Inflammatory macrophage treated with lipopolysaccharide for 1 hour (primary cell): ENCODE measurements at places on chromosomes 5 and 9.

- no peak for DNase-seq
Observed at GRCh38 chr9:133415170-133415569, 2.6 kb downstream of the REXO4 start.

- DNase-seq, result no peak
Observed at GRCh38 chr5:129096382-129096991, 1.9 kb downstream of the ISOC1 start.

DNA sequence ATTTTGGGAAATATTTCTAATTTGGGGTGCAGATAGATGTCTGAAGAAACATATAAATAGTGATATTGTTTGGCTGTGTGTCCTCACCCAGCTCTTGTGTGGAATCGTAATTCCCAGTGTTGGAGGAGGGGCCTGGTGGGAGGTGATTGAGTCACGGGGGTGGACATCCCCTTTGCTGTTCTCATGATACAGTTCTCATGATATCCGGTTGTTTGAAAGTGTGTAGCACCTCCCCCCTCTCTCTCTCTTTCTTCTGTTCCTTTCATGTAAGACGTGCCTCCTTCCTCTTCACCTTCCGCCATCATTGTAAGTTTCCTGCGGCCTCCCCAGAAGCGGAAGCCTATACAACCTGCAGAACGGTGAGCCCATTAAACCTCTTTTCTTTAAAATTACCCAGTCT, 11.4 kb upstream of the ADAMTS16 start:
- no peak for DNase-seq

- no peak for DNase-seq
Observed at GRCh38 chr9:32854271-32854670, 70.9 kb downstream of the TMEM215 start.

DNA sequence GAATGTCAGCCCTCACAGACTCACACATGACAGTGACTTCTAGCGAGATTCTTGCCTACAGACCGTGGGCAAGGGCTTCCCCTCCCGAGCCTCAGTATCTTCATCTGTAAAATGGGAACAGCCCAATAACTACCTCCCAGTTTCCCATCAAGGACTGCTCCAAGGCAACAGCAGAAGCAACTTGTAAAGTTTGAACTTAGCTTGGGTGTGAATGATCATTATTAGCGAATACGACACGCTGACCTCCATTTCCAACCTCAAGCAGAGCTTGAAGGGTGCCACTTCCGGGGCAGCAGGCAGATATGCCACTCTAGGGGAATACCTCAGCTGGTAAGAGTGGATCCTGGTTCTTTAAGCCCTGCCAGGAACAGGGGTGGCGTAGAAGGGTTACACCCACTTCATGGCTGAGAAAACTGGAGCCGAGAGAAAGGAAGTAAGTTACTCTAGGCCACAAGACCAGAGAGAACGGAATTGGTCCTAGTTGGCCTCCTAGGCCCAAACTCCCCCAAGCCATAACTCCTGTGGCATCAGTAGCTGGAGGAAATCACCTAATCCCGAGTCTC, 2.0 kb downstream of the RNF44 start:
- peak; percentile 82 for DNase-seq

DNA sequence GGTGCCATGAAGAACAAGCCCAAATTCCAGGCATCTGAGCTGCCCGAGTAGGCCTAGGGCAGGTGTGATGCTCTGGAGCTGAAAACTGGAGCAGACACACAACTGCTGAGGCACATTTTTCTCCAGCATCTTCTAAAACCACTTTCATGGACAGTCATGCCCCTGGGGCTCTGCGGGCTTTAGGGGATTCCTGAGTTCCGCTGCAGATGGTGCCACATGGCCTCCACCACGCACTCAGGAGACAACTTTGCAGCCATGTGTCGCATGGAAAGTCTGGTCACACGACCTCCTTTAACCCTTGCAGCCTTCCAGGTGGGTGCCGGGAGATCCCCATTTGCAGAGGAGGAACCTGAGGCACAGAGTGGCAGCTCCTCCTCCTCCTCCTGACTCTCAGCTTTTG, 112.8 kb upstream of the SARDH start:
- DNase-seq, result no peak

- DNase-seq, result no peak
Observed at GRCh38 chr5:176540956-176541337, 3.7 kb upstream of the RNF44 start.

GRCh38 chr5:73495772-73496335, 2.4 kb upstream of the BTF3 start:
- no peak for DNase-seq

- DNase-seq, result no peak
Observed at GRCh38 chr9:26166537-26166936, 488.3 kb upstream of the TUSC1 start.

DNA sequence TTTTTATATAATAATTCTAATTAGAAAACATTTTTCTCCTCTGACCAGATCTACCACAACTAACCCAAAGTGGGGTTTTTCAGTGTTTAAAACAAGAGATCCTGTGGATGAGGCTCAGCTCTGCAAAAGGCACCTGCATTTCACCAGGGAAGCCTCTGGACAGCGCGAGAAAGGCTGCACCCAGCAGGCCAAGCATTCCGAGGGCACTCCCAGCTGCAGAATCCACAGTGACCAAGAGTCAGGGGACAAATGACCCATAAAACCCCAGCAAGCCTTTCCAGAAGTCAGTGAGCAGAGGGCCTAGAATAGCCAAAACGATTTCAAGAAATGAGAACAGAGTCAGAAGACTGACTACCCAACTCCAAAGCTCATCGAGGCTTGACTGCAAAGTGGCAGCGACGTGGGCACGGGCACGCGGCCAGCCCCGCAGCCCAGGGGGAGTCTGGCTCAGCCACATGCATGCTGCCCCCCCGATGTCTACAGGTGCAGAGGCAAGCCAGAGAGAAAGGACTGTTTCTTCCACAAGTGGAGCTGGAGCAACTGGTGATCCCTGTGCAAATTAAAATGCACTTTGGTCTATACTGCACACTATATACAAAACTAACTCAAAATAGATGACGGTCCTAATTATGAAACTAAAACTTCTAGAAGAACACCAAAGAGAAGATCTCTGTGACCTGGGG, 26.2 kb downstream of the TPPP start:
- DNase-seq, result no peak

DNA sequence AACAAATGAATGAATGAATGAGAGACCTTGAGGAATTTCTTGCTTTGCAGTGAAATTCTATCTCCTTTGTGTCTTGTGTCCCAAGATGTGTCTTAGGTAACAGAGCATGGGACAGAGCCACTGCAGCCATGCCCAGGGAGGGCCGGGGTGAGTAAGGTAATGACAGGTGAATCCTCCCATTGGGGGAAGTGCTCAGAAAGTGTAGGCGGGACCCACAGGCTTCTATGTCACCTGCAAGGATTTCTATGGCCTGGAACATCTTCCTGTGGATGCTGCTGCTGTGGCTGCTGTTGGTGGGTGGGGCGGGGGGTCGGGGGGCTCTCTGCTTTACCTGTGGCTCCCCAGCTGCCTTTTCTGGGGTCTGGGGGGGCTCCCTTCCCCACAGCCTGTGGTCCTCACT, 133.6 kb upstream of the IER5L start:
- DNase-seq, result no peak

DNA sequence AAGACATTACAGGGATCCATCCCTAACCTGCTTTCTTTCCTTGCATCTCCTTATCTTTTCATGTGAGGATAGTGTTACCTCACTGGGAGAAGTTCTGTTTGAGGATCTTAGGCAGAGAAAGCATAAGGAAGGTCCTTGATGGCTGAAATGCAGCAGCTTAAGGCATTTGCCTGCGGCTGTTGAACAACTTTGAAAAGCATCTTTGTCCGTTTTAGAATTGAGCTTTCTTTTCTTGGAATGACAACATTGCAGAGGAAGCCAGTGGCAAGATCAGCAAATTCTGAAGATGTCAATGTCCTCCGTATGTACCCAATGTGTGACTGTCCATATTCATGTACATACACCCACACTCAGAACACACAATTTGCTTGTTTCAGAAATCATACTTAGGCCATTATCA, 436.2 kb downstream of the GABRG2 start:
- no peak for DNase-seq

DNA sequence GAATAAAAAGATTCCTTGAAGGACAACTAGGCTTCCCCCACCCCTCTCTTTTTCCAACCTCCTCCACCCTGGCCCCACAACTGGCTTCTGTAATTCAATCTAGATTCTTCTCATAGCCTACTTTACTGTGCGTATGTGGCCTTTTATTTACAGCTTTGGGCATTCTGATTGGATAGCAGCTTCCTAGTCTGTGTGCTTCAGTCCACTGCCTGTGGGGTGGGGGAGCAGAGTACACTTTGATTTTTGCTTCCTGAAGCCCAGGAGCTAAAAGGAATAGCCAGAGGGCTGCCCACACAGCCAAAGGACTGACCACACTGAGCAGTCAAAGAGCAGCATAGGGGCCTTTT, 30.4 kb downstream of the RUSC2 start:
- DNase-seq, result no peak

- DNase-seq, result no peak
Observed at GRCh38 chr5:98977723-98978122, 48.9 kb upstream of the CHD1 start.

DNA sequence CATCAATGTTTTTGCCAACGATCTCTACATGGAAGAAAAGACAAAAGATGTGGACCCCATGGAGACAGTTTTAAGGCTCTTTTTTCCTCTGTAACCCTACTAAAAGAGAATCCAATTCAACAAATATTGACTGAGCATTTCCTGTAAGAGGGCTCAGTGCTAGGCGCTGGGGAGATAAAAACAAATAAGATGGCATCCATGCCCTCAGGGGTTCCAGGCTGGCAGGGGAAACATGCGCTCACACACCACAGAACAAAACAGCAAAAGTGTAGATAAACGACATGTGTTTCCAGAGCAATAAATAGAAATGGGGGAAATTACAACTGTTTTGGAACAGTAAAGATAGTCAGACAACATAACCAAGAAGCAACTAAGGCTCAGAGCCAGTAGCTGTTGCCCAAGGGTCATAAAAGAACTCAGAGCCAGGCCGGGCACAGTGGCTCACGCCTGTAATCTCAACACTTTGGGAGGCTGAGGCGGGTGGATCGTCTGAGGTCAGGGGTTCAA, 25.2 kb downstream of the ZNF608 start:
- no peak for DNase-seq

GRCh38 chr9:94525396-94526035, 29.4 kb upstream of the PCAT7 start:
- DNase-seq, result no peak

DNA sequence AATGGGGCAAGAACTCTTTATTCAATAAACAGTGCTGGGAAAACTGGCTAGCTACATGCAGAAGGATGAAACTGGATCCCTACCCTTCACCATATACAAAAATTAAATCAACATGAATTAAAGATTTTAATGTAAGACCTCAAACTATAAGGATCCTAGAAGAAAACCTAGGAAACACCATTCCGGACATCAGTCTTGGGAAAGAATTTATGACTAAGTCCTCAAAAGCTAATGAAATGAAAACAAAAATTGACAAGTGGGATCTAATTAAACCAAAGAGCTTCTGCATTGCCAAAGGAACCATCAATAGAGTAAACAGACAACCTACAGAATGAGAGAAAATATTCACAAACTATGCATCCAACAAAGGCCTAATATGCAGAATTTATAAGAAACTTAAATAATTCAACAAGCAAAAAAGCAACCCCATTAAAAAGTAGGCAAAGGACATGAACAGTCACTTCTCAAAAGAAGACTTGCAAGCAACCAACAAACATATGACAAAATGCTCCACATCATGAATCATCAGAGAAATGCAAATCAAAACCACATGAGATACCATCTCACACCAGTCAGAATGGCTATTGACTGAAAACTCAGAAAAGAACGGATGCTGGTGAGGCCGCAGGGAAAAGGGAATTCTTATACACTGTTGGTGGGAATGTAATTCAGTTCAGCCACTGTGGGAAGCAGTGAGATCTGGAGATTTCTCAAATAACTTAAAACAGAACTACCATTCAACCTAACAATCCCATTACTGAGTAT, 104.3 kb upstream of the MAP3K1 start:
- DNase-seq, result no peak

DNA sequence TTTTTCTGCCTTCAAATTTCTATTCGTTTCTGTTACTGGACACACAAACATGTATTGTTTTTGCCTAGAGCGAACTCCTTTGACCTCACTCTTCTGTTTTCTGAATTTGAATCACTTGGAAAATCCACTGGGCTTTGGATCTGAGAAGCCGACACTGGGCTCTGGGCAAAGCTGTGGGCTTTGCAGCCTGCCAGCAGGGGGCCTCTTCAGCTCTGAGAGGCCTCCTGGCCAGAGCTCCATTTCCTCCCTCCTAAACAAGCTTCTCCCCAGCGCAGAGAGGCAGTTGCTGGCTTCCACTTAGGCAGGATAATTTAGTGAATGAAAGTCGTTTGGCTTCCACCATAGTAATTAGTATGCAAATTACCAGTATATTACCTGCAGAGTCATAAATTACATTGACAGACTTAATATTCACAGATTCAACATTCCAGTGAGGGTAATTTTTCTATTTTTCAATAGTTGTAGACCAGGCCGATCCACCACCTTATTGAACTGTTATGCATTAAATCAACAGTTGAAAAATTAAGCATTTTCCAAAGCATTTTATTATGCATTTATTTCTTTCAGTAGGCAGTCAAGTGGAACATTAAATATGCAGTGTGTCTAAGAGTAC, 104.0 kb upstream of the ZNF366 start:
- DNase-seq, result peak; percentile 60

DNA sequence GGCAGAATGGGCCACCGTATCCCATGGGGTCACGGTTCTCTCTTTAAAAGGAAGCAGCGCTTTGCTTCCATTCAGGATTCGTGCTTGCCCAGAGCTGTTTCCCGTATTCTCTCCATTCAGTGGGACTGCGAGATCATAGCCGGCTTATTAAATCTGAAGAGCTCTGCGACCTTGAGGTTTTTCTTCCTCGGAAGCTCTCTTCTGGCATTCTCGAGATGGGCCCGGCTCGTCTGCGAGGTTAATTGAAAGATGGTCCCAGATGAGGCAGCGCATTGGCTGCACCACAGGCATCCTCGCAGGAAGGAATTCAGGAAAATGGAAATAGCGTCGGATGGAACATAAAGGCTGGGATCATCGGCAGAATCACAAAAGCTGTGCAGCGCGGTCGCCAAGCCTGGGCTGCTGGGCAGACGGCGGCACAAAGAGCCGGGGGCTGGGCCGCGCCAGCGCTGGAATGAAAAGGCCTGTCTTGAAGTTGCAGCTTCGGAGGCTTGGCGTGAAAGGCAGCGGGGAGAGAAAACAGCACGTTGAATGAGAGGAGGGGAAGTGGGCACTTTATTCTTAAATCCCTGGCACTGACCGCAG, 236.2 kb downstream of the IRX2 start:
- DNase-seq, result no peak

- DNase-seq, result no peak
Observed at GRCh38 chr9:76159293-76159926, 234.8 kb downstream of the RFK start.

DNA sequence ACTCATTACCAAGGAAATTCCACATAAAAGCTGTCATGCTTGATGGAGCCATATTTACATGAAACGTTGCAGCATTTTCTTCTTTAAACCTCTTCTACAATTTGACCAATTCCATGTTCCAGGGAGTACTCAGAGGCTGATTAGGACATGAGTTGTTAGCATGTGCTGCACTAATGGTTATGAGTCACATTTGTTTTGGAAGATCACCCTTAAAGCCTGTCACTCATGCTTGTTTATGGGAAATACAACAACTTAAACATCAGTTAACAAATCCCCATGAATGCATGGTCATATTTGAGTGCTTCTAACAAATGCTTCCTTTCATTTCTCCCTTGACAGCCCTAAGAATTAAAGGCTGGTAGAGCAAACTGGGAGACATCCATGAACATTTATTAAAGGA, 156.1 kb downstream of the GHR start:
- peak; percentile 6 for DNase-seq
